NCI-H2081 (cell line): ENCODE measurements at places on chromosomes 4 and X.

- DNase-seq: no peak
Measured at GRCh38 chr4:169802873-169803272, 45.1 kb upstream of the HPF1 start.

DNA sequence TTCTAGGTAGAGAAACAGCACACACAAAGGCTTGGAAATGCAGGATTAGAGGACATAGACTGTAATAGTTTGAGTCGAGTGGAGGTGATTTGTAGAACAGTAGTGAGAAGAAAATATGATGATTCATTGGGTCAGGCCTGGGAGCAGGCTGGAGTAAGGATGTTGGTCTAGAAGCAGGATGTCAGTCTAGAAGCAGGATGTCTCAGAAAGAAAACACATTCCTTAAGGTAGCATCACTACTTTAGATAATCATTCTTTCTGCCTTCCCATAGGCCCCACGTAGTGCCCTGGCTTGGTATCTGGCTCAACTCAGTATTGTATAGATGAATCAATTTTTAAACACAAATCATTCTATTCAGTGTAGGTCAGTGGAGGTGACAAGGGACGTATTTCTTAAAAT is 11.2 kb upstream of the DACH2 start:
- no peak for DNase-seq

- no peak for DNase-seq
Measured at GRCh38 chrX:134469486-134469885, 9.5 kb downstream of the HPRT1 start.

DNA sequence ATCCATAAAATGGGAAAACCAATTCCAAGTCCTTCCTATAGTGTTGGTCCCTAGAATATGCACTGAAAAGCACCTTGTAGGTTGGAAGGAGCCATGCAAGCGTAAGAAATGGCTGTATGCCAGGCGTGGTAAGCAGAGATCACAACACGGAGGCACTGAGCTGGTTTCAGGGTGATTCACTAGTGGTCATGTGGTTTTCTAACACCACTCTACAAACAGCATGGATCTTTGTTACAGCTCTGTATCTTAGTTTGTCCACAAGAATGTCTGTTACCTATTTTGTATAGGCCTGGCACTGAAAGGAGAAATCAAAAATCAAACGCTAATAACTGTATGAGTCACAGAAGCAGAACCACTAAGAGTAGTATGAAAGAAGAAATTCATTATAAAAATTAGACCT is 71.9 kb downstream of the MAGEB17 start:
- no peak for DNase-seq

- no peak for DNase-seq
Measured at GRCh38 chr4:40910706-40911105, 161.0 kb downstream of the NSUN7 start.

GRCh38 chr4:86757468-86757867 is 91.7 kb downstream of the SLC10A6 start:
- DNase-seq: no peak

- no peak for DNase-seq
Measured at GRCh38 chr4:150782921-150783320, 201.0 kb downstream of the MAB21L2 start.

DNA sequence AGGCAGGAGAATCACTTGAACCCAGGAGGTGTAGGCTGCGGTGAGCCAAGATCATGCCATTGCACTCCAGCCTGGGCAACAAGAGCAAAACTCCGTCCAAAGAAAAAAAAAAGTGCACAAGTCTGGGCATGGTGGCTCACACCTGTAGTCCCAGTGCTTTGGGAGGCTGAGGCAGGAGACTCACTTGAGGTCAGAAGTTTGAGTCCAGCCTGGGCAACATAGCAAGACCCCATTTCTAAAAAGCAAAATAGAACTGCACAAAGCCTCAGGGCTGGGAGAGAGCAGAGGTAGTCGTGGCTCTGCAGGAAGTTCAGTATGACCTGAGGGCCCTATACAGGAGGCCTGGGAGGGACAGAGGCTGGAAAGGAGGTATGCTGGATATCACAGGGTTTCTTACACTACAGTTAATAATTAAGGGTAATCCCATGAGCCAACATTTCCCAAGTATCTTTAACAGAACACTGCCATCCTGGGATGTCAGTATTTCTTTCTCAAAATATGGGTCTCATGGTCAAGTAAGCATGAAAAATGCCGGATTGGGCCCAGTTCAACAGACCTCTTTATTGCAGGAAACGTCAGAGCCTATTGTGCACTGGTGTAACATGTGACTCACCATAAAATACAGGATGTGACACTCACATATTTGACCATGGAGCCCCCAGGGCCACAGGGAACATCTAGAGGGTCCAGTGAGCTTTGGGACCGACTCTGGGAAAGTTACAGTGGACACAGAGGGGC is 37.8 kb downstream of the ACSL1 start:
- DNase-seq: no peak

DNA sequence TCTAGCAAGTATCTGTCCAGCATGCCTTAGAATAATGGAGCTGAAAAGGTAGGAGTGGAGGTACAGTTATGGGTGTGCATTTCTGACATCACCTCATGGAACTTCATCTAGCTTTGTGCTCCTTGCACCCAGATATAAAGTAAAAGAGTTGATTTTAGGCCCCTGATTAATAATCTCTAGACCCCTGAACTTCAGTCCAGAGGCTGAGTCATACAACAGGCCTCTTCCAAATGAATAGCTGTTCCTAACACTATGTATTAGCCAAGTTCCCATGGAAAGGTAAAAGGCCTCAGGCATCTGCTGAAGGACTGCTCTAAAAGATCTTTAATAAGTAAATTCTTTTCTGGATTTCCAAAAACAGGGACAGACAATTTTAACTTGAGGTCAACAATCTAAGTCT is 16.2 kb downstream of the TBC1D9 start:
- no peak for DNase-seq

DNA sequence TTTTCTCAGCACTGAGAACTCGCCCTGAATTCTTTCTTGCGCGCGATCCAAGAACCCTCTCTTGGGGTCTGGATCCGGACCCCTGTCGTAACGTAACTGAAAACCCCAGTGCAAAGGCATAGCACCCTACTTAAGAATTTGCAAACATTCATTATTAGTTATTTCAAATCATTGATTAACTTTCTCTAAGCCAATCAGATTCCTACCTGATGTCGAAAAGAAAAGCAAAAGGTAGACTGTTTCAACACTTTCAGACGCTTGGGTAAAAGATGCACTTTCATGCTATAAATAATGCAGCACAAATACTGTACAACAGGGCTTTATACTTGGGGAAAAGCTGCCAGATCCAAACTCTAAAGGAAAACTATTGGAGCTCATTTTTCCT is 817 bp upstream of the WDR19 start:
- DNase-seq: no peak

- DNase-seq: no peak
Measured at GRCh38 chr4:34187056-34187455, 2057.3 kb downstream of the ARAP2 start.

DNA sequence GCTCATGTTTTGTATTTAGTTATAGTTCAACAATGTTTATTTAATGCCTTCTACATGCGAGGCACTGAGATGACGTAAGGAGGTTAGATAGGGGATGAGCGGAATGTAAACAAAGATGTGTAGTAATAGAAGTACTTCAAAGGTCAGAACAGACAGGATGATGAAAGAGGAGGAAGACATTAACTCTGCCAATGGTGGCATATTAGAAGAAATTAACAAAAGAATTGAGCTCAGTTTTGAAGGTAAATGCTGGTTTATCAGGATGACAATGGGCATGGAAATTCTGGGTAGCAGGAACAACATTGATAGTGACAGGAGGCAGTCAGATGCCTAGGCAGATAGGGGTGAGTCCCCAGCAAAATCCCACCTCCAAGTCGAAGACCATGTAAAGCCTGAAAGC is 62.3 kb upstream of the PGRMC2 start:
- no peak for DNase-seq

DNA sequence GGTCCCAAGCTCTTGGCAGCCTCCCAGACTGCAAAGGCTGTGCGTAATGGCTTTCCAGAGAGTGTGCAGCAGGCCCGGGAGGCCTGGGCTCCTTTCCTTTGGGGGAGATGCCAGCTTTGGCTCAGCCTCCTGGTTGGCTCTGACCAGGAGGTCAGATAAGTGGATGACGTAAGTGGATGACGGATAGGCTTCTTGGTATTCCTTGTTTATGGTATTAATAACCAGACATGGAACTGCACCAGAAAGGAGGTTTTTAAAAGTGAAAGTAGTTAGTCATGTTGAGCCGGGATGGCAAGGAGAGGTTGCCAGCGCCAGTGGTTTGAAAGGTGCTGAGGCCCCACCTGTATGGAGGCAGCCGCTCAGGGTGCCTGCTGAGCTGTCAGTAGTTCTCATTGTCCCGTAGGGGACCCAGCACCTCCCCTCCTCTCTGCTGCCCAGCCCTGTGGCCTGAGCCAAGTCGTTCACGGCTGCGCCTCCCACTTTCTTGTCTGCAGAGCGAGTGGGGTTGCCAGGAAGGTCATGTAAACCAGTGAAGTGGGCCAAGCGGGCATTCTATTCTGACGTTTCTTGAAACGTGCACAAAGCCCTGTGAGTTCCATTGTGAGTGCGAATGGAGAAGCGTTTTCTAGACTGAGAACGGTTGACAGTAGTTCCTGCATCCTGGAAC is 28.7 kb upstream of the STOX2 start:
- peak; percentile 80 for DNase-seq

- no peak for DNase-seq
Measured at GRCh38 chrX:55135171-55135570, 46.4 kb downstream of the PAGE2 start.

DNA sequence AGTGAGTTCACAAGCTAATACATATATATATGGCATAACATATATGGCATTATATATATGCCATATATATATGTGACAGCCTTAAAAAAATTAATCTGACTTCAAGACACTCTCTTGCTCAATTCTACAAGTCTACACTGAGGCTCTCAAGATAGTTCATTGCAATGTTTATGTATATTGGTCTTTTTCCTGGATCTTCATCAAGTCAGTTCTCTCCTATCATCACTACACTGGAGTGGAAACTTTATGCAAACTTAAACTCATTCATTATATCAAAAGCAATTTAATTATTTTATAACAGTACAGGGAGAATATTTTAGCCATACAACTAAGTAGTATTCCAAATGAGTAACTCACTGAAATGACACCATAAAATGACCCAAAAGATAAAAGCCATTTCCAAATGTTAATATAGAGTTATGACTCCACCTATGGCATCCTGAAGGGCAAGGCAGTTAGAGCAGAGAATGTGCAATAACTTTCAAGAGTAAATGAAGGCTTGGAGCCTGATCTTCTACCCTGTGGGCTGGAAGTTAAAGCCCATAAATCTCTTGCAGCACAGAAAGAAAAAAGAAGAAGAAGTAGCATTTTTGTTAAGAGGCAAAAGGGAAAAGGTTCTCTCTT is 176.3 kb upstream of the SLIT2 start:
- DNase-seq: peak; percentile 85

- no peak for DNase-seq
Measured at GRCh38 chrX:111363741-111364140, 48.3 kb downstream of the DCX start.

DNA sequence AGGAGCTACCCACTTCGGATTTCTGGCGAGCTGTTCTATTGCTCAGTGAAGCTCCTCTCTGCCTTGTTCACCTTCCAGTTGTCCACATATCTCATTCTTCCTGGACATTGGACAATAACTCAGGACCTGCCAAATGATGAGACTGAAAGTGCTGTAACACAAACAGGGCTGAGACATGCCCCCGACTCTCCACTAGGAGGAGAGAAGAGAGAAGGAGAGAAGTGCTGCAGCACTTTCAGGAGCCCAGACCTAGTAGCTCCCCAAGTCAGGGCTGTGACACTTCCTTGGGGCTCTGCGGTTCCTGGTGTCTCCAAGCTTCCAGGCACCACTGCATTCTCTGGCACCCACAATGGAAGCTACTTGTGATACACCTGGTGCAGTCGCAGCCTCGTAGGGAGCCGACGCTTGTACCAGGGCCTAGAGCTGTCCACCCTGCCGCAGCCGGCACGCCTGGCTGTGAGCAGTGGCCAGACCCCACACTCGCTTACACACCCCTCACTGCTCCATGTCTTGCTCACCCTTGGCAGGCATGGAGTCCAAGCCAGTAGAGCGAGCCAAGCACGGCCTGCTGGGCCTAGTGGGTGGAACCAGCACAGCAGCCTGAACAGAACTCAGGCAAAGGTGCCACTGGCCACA is 234.9 kb downstream of the TECRL start:
- no peak for DNase-seq

- DNase-seq: no peak
Measured at GRCh38 chr4:985123-985830, 1.6 kb upstream of the IDUA start.

DNA sequence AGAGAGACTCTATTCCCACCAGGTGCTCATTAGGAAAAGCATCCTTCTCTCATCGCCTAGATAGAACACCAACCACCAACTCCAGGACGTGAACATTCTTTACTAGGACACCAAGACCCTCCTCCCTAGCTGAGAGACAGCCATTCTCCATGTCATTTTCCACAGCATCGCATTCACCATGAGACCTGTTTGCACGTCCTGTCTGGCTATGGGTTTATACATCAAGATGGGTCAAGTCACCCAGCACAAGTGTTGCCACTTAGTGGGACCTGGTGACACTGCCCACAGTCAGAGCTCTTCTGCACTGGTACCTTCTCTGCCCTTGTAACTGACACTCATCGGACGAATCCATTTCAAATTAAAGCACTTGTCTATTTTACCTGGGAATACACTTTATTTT is 17.5 kb downstream of the LRP2BP start:
- DNase-seq: no peak

DNA sequence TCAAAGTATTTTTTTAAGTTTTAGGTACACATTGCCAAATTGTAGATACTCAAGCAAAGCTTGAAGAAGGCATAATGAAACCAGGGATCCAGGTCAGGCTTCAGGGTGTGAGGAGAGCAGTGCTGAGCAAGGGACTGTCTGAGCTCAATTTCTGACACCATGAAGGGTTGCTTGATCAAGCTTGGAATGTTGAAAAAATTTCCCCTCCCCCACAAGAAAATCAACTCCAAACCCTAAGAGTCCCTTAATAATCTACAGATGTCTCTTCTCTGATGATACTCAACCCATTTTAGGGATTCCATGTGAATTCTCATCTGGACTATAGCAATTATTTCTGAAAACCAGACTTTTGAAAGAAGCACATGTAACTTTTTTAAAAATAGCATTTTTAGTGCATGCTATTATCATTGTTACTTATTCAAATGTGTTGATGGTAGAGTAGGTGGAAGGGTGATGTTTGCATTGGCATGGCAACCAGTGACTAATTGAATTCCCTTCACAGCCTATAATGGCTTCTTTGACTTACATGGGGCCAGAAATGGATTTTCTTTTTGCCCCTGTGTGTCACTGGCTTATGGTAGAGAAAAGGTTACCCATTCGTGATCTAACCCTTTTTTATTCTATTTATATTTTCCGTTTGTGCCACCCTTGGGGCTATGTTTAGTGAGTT is 252.0 kb downstream of the FBXW7 start:
- DNase-seq: peak; percentile 1

DNA sequence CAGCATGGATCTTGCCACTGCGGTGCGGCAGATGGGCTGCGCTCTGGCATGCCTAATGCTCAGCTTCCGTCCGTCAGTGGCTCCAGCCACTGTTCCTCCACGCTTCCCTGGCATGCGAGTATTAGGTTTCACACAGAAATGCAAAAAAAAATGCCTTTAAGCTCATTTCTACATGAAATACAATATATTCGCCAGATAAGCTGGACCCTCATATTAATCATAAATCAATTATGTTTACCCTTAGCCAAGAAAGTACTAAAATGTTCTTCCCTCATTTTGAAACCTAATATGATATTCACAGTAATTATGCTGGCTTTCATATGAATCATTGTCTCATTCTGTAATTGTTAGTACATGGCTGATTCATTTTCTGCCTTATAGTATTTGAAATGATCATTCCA is 115.5 kb upstream of the FAM241A start:
- DNase-seq: no peak

- no peak for DNase-seq
Measured at GRCh38 chr4:156312261-156312847, 358.7 kb upstream of the CTSO start.
